ENCODE measurements at places on chromosomes 2 and 18. TPM values are rescaled to one million over a fixed set of nuclear protein-coding genes. Genes with fewer than 3 reads are reported as not detected.

DNA sequence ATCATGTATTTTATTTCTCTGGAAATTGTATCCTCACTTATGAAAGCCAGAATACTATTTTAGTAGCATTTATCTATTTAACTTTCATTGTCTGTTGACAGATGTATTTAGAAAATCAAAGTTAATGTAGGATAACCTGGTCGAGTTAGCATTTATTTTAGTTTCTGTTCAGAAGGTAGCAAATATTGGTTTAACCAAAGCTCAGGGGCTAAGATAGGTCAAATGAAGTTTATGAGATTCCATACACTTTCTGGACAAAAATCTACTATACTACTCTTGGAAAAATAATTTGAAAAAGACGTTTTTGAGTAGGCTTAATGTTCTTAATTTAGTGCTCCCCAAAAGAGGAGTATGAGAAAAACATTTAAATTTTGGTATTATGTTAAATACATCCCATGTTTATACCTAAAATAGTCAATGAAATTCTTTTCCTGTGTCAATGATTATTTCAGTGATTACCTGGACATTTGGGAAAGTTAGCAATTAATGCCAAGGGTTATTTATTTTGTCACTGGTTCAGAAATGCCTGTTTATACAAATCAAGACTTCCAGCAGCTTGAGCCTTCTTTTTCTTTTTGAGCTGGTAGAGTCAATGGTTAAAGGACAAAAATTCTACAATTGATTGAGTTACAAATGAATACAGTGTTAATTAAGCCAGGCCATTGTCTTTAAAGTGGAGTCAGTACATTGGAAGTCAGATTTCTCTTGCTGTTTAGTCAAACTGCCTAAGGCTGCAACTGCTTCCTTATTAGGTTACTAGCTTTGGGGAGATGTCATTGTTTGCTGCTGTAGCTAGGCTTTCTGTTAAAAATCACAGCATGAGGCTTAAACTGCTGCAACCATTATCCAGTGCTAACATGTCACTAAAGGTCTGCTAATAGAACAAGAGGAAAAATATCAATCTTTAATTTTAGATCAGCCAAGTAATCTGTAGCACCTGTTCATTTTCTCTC lies 182.3 kb downstream of the CAMKMT start:
- H3K4me1 ChIP-seq: no peaks in the 10 kb centered on the region
- H3K36me3 ChIP-seq: no peaks in the 10 kb centered on the region
- H3K4me3 ChIP-seq: no peak overlapping the region
- H3K27me3 ChIP-seq: no peaks in the 10 kb centered on the region

DNA sequence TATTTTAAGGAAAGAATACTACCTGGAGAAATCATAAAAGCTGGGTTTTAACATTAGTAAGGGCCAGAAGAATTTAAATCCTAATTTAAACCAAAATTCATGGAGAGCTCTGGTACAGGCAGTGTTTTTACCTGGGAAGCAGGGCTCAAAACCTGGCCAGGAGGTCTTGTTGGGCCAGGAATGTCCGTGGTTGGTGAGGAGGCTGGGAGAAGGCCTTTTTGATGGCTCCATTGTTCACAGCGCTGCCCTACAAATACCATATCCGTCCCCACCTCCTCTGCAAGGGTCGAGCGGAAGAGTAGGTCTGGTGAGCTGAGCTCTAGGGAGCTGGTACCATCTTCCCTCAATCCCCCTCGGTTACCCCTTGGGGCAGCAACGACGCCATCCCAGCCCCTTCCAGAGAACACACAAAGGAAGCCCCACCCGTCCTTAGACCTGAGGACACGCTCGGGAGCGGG lies 10.9 kb upstream of the HOXD1 start:
- H3K27me3 ChIP-seq: peaks cover 68% of the 10 kb centered on the region
- H3K4me1 ChIP-seq: peaks cover 15% of the 10 kb centered on the region
- no peak overlapping the region for H3K4me3 ChIP-seq
- no peak for DNase-seq

- H3K27ac ChIP-seq: no peak overlapping the region
- H3K27me3 ChIP-seq: no peaks in the 10 kb centered on the region
- no peak for DNase-seq
- H3K4me3 ChIP-seq: no peak overlapping the region
Observed at GRCh38 chr2:177531706-177532105, 139.1 kb downstream of the AGPS start.

GRCh38 chr2:40760071-40760666 lies 308.3 kb upstream of the SLC8A1 start:
- H3K27me3 ChIP-seq: no peaks in the 10 kb centered on the region
- no peaks in the 10 kb centered on the region for H3K36me3 ChIP-seq
- no peaks in the 10 kb centered on the region for H3K4me1 ChIP-seq
- no peak overlapping the region for H3K27ac ChIP-seq

MAPRE3 gene
- total RNA-seq: 3.4 TPM

DNA sequence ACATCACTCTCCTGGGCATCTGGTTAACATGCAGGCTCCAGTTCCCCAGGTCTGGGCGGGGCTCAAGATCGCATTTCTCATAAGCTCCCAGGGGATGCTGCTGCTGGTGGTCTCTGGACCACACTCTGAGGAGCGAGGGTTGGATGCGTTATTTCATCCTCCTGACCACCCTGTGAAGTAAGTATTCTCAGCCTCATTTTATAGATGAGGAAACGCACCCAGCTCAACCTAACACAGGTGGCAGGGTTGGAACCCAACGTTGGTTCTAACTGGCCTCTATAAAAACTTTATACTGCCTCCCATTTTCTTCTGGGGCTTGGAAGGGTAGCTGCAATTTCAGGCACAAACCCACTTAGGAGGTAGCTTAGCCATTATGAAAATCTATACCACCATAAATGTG lies 120.5 kb downstream of the FAM210A start:
- no peak overlapping the region for H3K4me3 ChIP-seq
- no peaks in the 10 kb centered on the region for H3K27me3 ChIP-seq
- no peak overlapping the region for H3K27ac ChIP-seq
- H3K4me1 ChIP-seq: peaks cover 25% of the 10 kb centered on the region
- H3K36me3 ChIP-seq: no peaks in the 10 kb centered on the region

DNA sequence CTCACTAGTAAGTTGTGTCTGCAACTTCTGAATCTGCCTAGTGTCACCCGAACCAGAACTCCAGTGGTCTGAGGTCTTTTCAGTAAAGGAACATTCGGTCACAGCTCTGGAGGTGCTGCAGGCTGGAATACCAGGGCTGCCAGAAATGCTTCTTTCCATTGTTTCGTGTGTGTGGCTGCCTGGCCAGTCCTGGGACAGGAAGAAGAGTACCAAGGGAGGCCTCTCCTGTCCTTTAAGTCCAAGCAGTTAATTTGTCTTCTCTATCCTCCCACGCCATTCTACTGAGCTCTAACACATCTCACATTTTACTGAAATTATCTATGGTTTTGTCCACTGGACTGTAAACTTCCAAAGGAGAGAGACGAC lies 196.0 kb downstream of the LNPK start:
- H3K4me3 ChIP-seq: no peak overlapping the region
- no peaks in the 10 kb centered on the region for H3K27me3 ChIP-seq
- DNase-seq: no peak

SULT1C2 gene
- total RNA-seq: not detected

DNA sequence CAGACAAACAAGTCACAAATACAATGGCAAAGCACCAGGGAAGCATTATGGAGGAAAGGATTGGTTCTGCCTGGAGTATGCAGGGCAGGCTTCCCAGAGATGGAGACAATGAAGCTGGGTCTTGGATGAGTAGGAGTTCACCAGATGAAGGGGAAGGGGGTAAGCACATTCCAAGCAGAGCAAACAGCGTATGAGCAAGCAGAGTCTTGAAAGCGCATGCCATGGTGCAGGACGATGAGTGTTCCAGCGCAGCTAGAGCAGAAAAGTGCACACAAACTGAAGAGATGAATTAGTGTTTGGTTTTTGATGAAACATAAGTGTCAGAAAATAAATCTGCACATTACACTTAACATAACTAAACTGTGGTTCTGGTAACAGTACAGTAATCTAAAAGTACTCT lies 21.6 kb downstream of the MBD2 start:
- no peak overlapping the region for H3K27ac ChIP-seq
- no peaks in the 10 kb centered on the region for H3K27me3 ChIP-seq
- DNase-seq: no peak
- peaks cover 53% of the 10 kb centered on the region for H3K36me3 ChIP-seq

GRCh38 chr2:40281021-40281940 lies 170.6 kb downstream of the SLC8A1 start:
- no peaks in the 10 kb centered on the region for H3K27me3 ChIP-seq
- H3K4me1 ChIP-seq: no peaks in the 10 kb centered on the region
- no peak for DNase-seq
- no peak overlapping the region for H3K27ac ChIP-seq
- H3K36me3 ChIP-seq: no peaks in the 10 kb centered on the region

SLC4A5 gene
- total RNA-seq: 7.8 TPM

GRCh38 chr2:9675415-9676351 lies 44.9 kb upstream of the YWHAQ start:
- H3K4me1 ChIP-seq: peaks cover 8% of the 10 kb centered on the region
- H3K27ac ChIP-seq: no peak overlapping the region
- H3K27me3 ChIP-seq: no peaks in the 10 kb centered on the region
- no peak overlapping the region for H3K4me3 ChIP-seq
- H3K36me3 ChIP-seq: no peaks in the 10 kb centered on the region

DNA sequence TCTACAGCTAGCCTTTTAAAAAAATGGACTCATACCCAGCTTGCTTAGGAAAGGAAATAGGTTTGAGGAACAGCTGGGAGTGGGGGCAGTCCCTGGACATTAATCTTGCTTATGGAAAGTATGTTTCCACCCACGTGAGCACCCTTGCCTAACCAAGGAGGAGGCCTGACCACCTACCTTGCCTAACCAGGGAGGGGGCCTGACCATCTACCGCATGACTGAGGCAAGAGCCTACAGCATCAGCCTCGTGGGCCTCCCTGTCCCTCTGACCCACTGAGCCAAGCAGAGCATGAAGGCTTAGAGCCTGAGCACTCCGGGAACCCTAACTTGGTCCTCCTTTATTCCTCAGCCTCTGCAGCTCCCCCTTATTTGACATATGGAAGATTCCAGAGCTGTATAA lies 20.2 kb downstream of the PRKAG3 start:
- peaks cover 11% of the 10 kb centered on the region for H3K27me3 ChIP-seq
- H3K4me3 ChIP-seq: no peak overlapping the region
- H3K36me3 ChIP-seq: no peaks in the 10 kb centered on the region
- no peak for DNase-seq
- no peaks in the 10 kb centered on the region for H3K4me1 ChIP-seq

GRCh38 chr2:86271248-86271647 lies 66.2 kb downstream of the REEP1 start:
- no peak for DNase-seq
- H3K27ac ChIP-seq: no peak overlapping the region
- H3K36me3 ChIP-seq: no peaks in the 10 kb centered on the region
- H3K4me3 ChIP-seq: no peak overlapping the region

SCN9A gene
- 0.14 TPM for total RNA-seq

- DNase-seq: no peak
- H3K4me1 ChIP-seq: peaks cover 88% of the 10 kb centered on the region
- H3K27me3 ChIP-seq: no peaks in the 10 kb centered on the region
- H3K27ac ChIP-seq: no peak overlapping the region
- no peak overlapping the region for H3K4me3 ChIP-seq
- peaks cover 90% of the 10 kb centered on the region for H3K36me3 ChIP-seq
Observed at GRCh38 chr2:97724501-97724900, 11.1 kb downstream of the ZAP70 start.

DNA sequence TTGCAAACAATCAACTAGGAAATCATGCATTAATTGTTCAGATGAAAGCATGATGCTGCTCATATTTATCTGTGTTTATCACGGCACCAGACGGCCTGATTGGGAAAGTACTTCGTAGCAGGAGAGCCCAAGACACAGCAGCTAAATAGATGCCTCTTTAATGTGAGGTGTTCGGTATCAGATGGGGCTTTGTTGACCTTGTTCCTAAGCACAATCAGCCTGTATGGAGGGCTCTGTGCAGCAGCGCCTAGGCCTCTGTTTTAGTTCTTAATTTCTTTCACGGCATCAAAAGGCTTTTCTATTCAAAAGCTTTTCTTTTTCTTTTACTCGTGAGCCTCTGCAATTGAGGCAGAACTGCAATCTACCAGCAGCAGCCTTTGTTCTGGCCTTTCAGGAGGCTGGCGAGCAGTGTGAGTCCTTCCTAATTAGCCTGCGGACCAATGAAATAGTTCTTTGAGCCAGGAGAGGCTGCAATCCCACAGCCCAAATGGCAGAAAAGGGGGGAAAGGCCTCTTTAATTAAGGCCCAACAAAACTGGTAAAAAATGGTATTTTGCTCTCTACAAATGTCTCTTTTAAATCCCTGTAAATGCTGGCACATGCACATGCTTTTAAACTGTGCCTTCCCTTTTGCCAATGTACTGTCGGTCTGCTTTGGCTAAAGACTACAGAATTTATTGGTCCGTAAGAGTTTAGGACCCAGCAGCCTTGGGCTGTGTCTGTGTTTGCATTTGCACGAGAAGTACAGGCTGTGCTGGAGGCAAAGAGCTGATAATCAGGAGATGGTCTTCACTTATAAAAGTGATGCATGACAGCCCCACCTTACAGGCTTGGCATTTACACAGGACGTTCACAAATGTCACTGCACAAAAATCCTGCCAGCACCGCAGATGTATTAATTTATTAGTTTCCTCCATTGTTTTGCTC lies 159.6 kb downstream of the RND3 start:
- H3K4me3 ChIP-seq: no peak overlapping the region
- no peaks in the 10 kb centered on the region for H3K4me1 ChIP-seq
- DNase-seq: no peak
- no peak overlapping the region for H3K27ac ChIP-seq

DNA sequence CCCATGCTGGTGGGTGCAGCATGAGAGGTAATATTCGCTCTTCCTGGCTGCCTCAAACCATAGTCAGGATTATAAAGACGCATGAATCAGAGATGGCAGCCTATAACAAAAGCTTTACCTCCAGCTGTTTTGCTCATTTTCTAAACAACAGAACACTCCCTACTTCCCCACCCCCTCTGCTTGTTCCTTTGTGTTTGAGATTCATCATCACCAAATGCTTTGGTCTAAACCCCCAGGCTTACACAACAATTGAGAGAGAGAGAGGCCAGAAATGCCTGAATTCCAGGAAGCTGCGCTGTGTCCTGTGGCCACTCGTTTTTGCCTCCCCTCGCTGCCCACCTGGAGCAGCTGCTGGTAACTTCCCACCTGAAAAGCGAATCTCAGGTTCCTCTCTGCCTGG lies 78.8 kb upstream of the CAPN13 start:
- H3K27ac ChIP-seq: no peak overlapping the region
- no peak for DNase-seq
- H3K4me1 ChIP-seq: no peaks in the 10 kb centered on the region
- no peak overlapping the region for H3K4me3 ChIP-seq

GRCh38 chr2:172097557-172098131 lies 5.1 kb downstream of the DLX2 start:
- H3K36me3 ChIP-seq: no peaks in the 10 kb centered on the region
- H3K4me1 ChIP-seq: peaks cover 90% of the 10 kb centered on the region
- no peak for DNase-seq
- H3K4me3 ChIP-seq: no peak overlapping the region
- H3K27me3 ChIP-seq: peaks cover 99% of the 10 kb centered on the region
- no peak overlapping the region for H3K27ac ChIP-seq

VWC2L gene
- total RNA-seq: not detected

DNA sequence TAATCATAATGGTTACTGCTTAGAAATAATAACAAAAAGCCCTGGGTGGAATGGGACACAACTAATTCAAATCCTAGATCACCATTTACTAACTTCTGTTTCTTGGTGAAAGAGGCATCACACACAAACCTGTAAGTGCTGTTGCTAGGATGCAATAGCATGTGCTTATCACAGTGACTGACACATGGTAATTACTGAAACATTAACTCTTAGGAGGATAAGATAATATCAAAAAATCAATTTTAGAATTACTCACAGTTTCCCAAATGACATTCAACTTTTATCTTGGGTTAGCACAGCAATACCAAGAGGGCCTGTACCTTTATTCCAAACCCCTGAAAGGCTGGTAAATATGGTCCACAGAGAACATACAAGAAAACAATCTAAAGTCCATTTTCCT lies 69.1 kb downstream of the MBOAT2 start:
- H3K4me3 ChIP-seq: no peak overlapping the region
- DNase-seq: no peak
- H3K36me3 ChIP-seq: no peaks in the 10 kb centered on the region
- no peak overlapping the region for H3K27ac ChIP-seq
- H3K27me3 ChIP-seq: no peaks in the 10 kb centered on the region

NCKAP5 gene
- not detected for total RNA-seq

Data from CD4-positive, alpha-beta T cell (primary cell).